Ecto neural progenitor cell (in vitro differentiated cells): ENCODE measurements at places on chromosomes 5 and 9.

DNA sequence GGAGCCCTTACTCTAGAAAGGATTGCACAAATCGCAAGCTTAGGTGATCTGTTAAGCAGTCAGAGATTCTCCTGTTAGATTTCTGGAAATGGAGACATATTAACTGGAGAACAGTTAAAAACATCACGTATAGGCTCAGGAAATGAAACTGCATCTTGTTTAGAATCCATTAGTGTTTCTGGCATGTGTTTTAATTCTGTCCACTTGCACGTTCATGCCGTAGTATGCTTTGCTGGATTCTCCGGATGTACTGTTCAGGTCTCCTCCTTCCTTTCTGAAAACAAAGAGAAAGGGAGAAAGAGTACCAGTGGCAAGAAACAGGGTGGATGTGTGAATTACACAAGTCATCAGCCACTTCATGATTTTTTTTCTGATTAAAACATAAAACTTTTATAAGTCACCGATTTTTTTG, 2.5 kb upstream of the RGMB start:
- DNase-seq: no peak

DNA sequence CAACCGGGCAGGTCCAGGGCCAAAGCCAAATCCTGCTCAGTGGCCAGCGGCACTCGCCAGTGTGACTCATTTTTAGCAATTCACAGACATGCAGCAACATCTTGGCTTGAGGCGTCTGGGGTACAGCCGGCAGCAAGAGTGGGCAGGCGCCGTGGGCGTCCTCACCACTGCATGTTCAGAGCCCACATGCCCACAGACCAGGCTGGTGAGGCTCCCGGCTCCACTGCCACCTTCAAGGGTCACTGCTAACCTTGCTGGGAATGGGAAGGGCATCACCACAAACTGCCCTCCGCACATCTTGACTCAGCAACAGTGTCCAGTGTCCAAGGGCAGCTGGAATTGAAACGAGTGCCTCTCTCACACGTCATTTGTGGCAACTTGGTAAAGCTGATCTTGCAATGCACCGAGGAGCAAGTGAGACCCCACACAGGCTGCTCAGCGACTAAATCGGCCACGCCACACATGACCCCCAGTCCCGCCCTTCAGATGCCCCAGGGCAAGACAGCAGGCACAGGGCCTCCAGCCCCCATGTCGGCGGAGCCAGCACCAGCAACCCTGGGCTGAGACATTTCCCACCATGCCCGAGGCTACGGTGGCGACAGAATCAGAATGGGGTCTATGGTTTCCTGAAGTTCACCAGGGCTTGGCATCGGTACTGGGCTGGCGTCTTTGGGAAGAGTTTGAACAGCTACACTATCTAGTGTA, 140.3 kb downstream of the ROR2 start:
- DNase-seq: peak; percentile 44

DNA sequence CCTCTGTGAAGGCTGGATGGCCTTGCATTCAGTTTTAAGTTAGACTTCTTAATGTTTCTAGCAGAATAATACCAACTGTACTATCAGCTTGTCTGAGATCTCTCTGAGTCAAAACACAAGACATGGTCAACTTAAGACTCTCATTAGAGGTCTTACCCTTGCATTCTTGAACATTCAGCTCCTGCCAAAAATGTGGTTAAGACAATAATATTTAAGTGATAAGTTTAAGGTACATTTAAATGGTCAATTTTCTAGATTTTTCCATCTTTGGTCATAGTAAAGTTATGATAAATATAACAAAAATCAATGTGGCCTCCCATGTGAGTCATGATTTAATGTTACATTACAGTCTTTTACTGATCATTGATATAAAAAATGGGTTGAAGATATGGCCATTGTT, 75.0 kb downstream of the NR2F1 start:
- no peak for DNase-seq

- DNase-seq: peak; percentile 82
These were observed 107.7 kb downstream of the TENT4A start for GRCh38 chr5:6820851-6821479.

GRCh38 chr5:6583049-6583880, 49.6 kb downstream of the NSUN2 start:
- peak; percentile 72 for DNase-seq

DNA sequence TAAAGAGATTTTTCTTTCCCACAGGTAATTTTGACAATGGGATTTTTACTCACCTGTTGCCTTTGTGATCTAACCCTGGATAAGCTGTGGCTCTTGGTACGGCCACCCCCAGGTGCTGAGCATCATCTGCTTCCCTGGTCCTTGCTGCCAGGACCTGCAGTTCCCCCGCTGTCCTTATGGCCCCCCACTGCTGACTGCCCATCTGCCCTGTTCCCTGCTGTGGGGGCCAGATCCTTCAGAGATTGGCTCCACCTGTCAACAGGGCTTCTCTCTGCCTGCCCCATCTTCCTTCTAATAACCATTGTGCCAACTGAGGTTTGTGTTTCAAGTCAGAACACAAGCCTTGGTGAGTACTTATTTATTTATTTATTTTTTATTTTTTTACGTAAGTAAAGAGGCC, 183.3 kb downstream of the MAPKAP1 start:
- DNase-seq: no peak

DNA sequence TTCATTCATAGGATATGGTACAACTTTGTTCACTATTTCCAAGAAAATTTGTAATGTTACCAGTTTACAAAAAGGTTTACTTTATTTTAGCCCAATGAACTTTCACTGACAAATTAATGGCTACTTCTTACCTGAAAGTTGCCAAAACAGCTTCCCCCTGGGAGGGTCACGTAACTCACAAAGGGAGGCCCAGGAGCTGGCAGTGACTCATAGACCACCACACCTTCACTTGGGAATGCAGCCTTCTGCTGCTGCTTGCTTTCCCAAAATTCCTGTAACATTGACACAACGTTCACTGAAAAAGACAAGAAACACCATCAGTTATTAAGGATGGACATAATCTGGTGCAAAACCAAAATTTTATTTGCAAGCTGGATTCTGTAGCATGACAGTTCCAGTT, 18.1 kb downstream of the LIX1 start:
- no peak for DNase-seq

GRCh38 chr5:138565100-138565821, 9.9 kb downstream of the HSPA9 start:
- no peak for DNase-seq

GRCh38 chr5:138649775-138650174, 74.6 kb upstream of the HSPA9 start:
- DNase-seq: no peak

DNA sequence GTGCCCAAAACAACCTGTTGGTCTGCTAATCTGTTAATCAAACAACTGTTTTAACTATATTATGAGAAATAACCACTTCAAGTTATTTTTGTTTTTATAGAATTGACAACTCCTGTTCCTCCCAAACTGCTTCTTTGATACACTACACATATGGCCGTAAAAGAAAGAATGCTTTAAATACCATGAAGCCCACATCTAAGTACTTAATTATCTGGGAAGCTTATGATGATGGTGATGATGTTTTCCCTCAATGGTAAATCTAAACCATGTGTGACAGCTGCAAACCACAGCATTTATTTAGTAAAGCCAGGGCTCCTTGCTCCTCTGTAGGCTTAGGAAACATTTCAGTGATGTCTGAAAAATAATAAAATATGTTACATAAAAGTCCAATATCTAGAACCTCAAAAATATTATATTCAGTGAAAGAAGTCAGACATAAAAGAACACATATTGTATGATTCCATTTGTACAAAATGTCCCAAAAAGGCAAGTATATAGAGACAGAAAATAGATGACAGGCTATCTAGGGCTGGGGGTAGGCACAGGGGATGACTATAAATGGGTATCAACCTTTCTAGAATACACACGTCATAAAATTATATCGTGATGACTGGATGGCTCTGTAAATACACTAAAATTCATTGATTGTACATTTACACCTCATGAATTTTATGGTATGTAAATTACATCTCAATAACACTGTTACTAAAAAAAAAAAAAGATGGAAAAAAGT, 154.1 kb downstream of the EFNA5 start:
- no peak for DNase-seq

GRCh38 chr9:33676746-33677505, 118.4 kb upstream of the PRSS3 start:
- peak; percentile 83 for DNase-seq

DNA sequence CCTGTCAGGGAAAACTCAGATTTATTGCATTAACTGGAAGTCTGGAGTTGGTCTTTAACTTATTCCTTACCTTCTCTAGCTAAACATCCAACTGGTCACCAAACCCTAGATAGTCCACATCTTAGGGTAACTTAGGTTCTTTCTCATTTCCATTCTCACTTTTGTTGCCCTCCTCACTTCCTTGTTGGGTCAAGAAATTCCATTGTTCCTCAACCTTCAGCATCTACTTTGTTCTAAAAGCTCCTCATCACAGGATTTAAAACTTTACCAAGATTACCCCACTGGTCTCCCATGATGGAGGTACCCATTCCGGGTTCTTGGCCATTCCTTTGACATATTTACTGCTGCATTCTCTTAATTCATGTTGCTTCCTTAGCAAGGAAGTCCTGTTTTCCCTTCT, 32.1 kb downstream of the PTTG1 start:
- no peak for DNase-seq

DNA sequence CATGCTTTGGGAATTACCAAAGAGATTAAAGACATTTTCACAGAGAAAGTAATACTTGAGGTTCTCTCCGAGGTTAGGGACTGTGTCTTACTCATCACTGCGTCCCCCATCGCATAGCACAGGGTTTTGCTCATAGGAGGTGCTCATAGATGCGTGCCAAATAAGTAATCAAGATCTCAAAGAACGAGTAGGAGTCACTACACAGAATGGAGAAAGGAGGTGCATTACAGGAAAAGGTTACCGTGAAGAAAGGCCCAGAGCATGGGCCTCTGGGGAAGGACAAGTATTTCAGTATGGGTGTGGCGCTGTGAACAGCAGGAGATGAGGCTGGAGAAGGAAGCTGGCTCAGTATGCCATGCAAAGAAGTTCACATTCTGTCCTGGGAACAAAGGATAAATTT, 182.4 kb downstream of the ACTL7B start:
- peak; percentile 16 for DNase-seq

- DNase-seq: no peak
These were observed 2.9 kb downstream of the P4HA2 start for GRCh38 chr5:132224716-132225115.

DNA sequence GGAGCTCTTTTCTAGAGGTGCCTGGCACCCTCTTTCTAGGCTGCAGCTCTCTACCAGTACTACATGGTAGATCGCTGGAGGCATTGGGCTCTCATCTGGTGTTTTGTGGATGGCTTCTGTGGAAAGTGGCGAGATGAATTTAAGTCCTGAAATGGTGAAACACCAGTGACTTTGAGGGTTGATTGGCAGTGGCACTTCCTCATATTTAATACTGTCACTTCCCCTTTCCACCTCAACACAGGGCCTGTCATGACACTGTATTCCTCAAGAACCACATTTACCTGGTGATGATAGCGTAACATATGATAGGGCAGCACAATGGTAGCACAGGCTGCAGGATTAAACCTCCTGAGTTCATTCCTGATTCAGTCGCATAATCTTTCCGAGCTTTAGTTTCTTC, 132.1 kb downstream of the KDM4C start:
- no peak for DNase-seq

DNA sequence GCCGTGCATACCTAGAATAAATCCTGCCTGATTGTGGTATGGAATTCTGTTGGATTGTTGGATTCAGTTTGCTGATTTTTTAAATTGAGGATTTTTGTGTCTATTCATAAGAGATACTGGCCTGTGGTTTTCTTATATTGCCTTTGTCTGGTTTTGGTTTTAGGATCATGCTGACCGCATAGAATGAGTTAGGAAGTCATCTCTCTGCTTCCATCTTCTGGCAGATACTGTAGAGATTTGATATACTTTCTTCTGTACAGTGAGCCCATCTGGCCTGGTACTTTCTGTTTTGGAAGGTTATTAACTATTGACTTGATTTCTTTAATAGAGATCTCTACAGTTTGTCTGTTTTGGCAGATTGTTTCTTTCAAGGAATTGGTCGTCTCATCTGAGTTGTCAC, 14.7 kb downstream of the CEP72 start:
- DNase-seq: no peak

GRCh38 chr5:78887384-78888118, 97.6 kb downstream of the ARSB start:
- no peak for DNase-seq

DNA sequence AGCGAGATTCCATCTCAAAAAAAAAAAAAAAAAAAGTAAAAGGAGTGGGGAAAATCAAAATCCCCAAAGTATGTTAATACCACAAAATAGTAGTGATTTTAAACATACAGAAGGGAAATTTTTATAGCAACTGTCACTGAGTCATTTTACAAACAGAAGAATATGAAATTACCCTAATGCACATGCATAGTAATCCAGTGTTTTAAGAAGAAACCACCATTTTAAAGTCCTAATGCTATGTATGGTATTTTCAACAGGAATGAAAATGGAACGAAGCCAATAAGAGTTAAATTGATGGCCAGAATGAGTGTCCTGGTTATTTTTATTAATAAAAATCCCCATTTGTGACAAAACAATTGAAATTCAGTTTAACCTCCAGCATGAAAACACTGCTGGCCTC, 26.7 kb upstream of the NXNL2 start:
- DNase-seq: no peak

- DNase-seq: no peak
These were observed 3.2 kb downstream of the STARD4 start for GRCh38 chr5:111509119-111509518.

GRCh38 chr5:1655496-1656270, 131.9 kb upstream of the LPCAT1 start:
- DNase-seq: peak; percentile 42

- no peak for DNase-seq
These were observed 44.4 kb downstream of the RXRA start for GRCh38 chr9:134370638-134371037.

GRCh38 chr9:77224746-77225312, 47.5 kb downstream of the VPS13A start:
- no peak for DNase-seq

GRCh38 chr5:132641241-132641723, 16.7 kb upstream of the IL13 start:
- DNase-seq: no peak

DNA sequence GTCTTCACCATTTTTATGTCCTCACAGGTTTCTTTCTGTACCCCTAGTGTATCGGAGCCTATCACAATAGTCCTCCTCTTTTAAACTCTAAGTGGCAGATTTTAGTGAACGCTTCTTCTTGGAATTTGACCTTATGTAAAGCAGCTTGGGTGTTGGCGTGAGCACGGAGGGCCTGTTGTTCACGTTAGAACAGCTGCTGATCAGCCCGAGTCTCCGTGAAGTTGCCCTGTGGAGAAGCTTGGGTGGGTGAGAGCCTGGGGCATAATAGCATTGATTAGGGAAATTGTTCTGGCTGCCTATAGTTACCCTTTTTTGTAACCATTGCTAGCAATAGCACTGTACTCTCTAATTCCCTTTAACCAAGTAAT, 167.0 kb upstream of the OTULINL start:
- no peak for DNase-seq

DNA sequence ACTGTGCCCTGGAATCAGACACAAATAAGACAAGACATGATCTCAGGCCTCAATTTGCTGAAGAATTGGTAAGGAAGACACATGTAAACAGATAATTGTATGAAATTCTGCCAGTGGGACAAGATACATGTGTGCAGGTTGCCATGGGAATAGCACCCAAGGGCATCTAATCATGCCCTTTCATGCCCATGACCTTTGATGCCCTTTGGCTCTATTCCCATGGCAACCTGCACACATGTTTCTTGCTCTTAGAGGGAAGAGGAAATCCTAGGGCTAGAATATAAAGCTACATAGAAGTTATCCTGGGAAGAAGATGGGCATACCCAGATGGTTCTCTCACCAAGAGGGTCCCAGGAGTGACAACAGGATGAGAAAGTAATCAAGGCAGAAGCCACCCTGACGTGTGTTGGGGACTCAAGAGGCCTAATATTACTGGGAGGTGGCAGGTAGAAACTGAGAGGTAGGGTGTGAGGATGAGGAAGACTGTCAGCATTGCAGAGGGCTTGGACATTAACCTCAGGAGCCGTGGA, 34.4 kb downstream of the P4HA2 start:
- DNase-seq: no peak
